ENCODE measurements at places on chromosomes 2 and 18.

- no peak for DNase-seq
Measured at GRCh38 chr18:13260935-13261640, 42.5 kb downstream of the LDLRAD4 start.

GRCh38 chr2:43941966-43942365, 53.8 kb downstream of the LRPPRC start:
- DNase-seq, result peak; percentile 21

GRCh38 chr18:13889671-13890070, 25.7 kb downstream of the MC2R start:
- DNase-seq, result no peak

- DNase-seq, result peak; percentile 42
Measured at GRCh38 chr18:8163286-8163959, 445.8 kb upstream of the RAB12 start.

DNA sequence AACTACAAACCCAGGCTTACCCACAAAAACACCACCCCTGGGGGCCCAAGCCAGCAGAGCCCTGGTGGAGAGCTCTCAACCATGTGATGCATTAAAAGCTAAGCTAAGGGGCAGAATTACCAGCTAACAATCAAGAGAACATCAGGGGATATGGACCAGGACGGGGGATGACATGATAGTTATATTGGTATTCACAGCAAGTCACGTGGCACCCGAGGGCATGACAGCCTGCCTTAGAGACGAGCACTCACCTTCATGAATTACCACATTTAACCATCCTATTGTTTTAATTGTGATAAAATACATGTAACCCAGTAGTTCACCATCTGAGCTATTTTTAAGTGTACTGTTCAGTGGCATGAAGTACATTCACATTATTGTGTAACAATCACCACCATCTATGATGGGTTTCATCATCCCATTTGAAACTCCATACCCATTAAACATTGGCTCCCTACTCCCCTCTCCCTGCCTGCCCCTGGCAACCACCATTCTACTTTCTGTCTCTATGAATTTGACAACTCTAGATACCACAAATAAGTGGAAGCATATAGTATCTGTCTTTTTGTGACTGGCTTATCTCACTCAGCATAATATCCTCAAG, 245.6 kb downstream of the ANAPC1 start:
- no peak for DNase-seq

DNA sequence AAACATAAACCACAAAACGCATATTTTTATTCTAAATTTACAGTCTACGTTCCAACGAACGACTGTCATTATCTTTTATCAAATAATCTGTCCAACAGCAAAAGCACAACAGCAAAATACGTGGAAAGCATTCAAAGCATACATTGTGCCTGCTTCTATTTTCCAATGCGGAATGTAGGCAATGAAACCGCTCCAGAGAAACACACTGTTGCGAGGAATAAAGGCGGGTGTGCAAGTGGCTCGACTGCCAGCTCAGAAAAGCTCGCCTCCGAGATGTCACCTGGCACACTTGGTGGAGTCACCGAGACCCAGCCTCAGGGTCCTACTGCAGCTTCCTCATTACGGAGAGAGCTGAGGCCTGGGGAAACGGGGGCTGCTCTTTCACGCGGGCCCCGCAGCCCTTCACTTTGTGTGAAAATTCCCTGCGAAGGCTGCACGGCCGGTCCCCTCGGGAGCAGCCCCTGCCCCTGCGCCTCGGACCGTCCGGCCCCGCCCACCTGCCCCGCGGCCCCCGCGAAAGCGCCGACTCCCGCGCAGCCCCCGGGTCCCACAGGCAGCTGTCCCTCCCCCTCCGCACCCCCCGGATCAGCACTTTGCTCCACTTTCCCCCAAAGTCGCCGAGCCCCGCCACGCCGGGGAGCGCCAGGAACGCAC, 752 bp downstream of the MGAT4A start:
- peak; percentile 62 for DNase-seq

DNA sequence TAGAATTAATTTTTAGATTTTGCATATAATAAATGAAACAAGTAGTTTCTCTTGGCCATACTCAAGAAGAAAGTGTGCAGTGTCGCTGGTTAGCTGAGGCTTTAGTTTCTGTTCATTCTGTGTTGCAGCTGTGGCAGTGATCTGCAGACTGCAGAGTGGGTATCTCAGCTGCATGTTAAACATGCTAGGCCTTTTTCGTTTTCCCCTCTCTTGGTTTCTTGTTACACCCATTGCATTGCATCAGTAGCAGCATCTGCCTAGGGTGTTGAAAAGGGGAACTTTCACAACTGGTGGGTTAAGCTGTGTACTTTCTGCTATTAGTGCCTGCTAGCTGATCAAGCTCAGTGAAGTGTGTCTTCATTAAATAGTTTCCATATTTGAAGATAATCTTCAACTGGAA, 51.3 kb downstream of the ACSL3 start:
- DNase-seq, result peak; percentile 35

GRCh38 chr2:24409700-24410556, 49.6 kb upstream of the ITSN2 start:
- DNase-seq, result peak; percentile 70

- DNase-seq, result no peak
Measured at GRCh38 chr2:31660165-31660564, 79.4 kb upstream of the SRD5A2 start.

GRCh38 chr18:44897411-44897810, 216.7 kb downstream of the SETBP1 start:
- no peak for DNase-seq

DNA sequence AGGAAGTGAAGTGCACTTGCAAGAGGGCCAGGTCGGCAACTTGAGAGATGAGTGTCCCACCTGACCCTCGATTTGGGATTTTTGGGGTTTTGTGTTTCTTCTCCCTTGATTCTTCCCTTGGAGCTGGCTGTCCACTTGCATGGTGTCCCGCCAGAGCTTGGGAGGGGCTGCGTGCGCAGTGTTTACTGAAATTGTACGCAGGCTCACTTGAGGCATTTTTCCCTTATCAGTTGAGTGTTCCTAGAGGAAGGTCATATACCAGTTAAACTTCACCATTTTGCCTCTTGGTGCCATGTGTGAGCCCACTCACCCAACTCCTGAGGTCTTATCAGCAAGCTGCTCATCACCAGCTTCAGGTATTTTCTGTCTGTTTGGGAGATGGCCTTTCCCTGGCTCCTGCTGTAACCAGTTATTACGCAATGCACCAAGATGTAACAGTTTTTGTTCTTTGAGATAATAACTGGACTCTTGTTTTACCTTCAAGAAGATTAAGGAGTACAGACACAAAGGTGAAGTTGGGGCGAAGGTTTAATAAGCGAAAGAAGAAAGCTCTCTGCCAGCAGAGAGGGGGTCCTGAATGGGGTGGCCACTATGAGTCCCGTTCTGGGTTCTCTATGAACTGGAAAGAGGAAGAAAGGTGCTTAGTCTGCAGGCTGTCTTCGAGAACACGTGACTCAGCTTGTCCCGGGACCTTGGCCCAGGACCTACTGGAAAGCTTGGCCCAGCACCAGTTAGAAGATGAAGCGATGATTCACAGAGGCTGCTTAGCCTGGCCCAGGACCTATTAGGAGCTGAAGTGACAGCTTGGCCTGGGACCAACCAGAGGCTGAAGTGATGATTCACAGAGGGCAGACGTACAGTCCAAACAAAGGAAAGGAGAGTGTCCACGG, 21.5 kb upstream of the TXNL4A start:
- no peak for DNase-seq

- no peak for DNase-seq
Measured at GRCh38 chr18:45851161-45851925, 25.9 kb downstream of the SIGLEC15 start.

GRCh38 chr2:39730685-39731302, 48.3 kb downstream of the THUMPD2 start:
- DNase-seq, result no peak

- peak; percentile 47 for DNase-seq
Measured at GRCh38 chr18:11147962-11148679, 1.2 kb downstream of the PIEZO2 start.

DNA sequence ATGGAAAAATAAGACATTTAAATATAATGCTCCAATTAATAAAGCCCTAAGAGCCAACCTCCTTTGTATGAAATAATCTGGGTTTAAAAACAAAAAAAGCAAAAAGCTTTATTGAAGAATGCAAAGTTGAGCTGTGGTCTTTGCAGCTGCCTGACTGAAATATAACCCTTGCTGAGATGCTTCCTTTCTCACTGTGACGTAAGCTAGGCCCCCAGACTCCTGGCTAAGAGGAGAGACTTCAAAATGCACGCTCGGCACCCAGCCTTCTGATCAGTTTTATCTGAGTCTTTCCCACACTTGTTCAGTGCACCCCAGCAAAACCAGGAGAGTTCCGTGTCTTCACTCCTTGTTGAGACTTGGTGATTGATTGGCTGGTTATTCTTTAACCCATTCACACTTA, 115.3 kb downstream of the BCL11A start:
- DNase-seq, result no peak

- no peak for DNase-seq
Measured at GRCh38 chr2:182330451-182331305, 96.2 kb downstream of the PDE1A start.

GRCh38 chr2:159177957-159178356, 108.5 kb downstream of the WDSUB1 start:
- DNase-seq, result peak; percentile 21

DNA sequence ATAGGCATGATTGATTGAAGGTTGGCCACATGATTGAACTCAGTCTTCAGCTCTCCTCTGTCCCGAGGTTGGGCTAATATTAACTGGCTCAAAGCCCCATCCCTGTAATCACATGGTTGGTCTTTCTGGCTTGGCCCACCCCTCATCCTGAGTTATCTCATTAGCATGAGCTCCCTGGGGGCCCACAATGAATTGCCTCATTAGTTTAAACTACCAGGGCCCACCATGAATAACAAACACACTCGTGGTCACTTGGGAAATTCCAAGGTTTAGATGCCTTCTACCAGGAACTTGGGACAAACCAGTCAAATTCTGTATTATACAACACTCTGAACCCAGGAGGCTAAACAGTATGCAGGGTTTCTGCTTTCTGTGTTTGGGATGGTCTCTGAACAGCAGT, 121.7 kb upstream of the B3GNT2 start:
- DNase-seq, result no peak

DNA sequence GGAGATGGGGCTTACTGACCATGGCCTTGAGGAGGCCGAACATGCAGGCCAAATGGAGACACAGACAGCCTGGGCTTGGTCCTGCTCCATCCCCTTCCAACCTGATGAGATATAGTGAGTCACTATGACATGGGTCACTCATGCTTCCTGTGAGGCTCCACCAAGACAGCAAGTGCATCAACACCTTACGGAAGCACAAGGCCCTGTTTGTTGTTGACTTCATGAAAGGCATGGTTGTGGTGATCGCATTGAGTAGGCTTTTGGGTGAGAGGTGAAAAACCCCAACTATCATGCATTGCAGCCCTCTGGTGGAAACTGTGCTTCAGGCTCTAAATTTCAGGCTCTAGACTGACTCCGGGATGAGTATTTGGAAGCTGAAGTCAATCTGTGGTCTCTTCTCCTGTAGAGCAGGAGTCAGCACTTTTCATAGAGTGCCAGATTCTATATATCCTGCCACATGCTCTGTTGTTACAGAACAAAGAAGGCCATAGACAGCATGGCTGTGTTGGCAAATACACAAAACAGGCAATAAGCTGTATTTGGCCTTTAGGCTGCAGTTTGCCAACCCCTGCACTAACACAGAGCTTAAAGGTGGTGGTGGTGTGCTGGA, 10.1 kb downstream of the IL37 start:
- DNase-seq, result no peak

DNA sequence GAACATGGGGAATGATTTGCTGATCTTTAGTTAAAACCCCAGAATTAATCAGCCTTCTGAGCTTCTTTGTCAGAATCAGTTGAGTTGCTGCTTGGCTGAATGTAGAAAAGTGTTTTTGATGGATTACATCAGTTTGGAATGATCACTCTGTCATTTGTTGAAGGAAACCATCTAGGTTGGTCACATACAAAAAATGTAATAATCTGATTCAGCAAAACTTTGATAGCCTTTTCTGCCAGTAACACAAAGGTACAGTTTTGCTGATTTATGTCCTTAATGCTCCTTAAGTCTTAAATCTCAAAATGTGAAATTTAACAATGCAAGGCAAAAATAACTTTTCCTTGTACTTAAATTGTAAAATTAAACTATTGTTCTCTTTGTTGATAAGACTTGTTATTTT, 74.3 kb downstream of the GALNT13 start:
- no peak for DNase-seq

GRCh38 chr18:40414155-40414754, 1540.8 kb upstream of the PIK3C3 start:
- no peak for DNase-seq

DNA sequence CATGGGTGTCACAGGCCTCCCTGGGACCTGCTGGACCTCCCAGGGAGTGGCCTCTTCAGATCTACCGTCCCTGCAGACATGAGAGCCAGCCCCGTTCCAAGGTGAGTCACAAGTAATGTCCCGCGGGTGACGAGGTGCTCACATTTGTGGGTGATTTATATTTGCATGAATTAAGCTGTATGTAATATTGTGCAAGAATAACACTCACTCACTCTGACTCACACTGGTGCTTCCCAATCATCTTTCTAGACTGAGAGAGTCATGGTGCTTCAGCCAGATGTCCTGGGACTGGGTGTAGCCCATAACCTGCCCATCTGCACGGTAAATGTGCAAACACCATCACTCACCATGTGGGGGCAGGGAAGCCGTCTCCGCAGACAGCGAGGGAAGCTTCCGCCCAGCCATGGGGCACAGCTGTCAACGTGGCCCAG, 347.5 kb upstream of the SALL3 start:
- DNase-seq, result no peak

DNA sequence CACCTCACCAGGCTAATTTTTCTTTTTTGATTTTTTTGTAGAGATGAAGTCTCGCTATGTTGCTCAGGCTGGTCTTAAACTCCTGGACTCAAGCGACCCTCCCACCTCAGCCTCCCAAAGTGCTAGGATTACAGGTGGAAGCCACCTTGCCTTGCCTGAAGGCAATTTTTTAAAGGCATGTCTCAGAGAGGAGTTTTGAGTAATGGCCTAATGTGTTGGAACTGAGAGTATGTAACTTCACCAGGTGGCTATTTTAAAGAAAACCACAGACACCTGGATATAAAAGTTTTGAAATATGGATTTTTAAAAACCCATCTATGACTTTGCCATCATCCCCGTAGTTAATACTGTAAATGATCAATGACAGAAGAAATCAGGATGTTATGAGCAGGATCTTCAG, 119.8 kb upstream of the ATP8B1 start:
- no peak for DNase-seq

GRCh38 chr2:239583171-239583878, 182.5 kb upstream of the HDAC4 start:
- DNase-seq, result no peak

Measured in globus pallidus (tissue), 1 donor.